ENCODE measurements at places on chromosomes 5 and 9.
A peak's percentile ranks its signal among the peaks of the same experiment; 100 is the strongest.

DNA sequence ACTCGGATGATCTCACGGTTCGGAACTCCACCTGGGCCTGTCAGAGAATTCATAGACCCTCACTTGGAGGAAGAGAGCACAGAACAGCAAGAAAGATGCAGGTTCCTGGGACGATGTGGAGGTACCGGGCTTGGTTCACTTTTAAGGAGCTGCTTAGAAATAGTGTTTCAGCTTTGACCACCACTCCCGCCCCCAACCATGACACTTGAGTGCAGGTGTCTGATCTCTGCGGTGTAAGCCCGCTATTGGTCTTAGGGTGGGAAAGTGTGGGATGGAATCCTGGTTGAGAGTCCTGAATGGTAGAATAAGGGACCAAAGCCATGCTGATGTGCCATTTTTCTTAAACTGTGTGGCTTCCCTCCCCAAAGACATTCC is 97.2 kb upstream of the LMX1B start:
- no peak for DNase-seq

- no peak for DNase-seq
Observed at GRCh38 chr5:51622161-51622790, 239.0 kb downstream of the ISL1 start.

DNA sequence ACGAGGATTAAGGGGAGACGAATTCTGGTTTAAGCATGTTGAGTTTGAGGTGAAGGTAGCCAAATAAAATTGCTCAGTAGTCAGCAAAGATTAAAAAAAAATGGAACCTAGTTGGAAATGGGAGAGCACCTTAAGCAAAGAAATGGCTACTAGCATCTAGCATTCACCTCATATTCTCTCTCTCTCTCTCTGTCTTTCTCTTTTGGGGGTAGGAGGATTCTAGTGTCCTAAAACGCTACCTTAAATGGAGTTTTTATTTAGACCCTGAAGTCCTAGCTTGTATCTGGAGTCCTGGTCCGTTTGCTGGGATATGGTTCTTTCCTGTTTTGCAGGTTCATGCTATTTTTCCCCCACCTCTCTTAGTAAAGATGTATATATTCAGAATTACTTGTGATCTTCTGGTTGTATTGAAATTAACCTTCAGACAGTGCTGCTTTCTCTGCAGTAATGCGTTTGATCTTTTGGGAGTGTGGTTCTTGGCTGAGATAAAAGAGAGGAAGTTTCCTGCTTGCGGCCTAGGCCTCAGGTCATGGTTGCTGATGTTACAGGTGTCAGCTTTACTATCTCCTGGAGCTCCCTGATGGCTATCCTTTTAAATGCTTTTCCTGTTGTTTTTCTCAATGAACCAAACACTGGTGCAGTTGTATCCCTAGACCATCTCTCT is 8.0 kb downstream of the TGFBR1 start:
- no peak for DNase-seq

DNA sequence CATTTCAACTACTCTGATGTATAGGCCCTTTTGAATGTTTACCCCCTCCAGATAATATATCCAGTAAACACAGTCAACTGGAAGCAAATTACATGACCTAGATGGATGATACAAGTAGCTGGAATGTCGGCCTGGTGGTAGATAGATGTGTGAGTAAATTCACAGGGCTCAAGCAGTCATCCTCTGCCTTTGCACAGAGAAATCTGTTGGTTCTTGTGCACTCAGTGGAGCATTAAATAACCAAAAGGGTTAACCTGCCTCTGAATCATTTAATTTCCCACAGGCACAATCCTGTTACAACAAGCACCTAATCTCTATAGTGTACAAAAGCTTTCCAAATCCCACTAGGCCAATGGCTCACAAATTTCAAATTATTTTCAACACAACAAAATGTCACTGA is 668.3 kb downstream of the DNAH5 start:
- no peak for DNase-seq

DNA sequence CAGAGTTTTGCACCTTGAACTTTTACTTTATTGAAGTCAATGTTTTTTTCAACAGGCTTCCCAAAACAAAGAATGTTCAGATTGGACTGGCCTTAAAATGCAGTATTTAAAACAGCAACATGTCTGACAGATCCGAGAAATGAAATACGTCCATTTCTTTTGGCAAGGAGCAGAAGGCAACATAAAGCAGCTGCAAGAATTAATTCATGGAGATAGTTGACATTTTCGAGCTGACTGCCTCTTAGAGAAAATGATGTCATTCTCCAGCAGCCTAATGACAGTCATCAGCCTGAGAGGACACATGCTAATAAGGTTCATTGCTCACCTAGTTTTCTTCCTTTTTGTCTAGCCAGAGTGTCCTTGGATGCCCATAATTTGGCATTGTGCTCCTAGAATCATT is 232.2 kb upstream of the SEMA6A start:
- DNase-seq = no peak

DNA sequence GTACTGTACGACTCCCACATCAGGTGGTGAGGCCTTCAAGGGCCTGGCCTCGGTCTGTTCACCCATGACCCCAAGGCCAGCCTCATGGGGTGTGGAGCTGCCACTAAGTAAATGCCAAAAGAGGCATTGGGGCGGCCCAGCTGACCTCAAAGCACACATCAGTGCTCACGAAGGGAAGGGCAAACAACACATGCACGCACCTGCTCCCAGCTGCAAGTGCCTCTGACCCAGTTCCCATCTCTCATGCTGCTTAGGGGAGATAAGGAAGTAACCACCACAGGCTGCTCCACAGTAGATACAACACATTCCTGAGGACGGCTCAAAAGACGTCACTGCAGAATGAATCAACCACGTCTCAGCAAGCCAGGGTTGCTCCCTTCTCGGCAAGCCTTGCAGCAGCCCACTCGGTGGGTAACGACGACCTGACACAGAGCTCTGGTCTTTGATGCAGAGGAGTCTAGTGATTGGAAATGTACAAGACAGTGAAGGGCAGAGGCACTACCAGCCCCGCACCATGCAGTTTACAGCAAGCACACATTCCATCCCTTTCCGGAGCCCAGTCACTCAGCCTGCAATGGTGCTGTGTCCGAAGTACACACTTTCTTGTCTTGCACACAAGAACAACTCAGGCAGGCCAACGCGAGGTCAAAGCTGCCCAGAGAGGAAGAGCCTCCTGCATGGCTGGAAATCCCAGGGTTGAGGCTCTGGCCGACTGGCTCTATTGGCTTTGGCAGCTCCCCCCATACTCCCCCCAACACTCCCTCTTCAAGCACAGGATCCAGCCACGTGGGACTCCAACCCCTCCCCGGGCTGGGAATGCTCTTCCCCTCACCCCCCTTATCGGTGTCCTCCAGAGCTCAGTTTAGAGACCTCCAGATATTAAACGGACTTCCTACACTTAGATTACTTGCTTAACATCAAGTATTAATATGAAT is 31.8 kb downstream of the FABP6 start:
- DNase-seq = peak; percentile 15

- DNase-seq = no peak
Observed at GRCh38 chr5:83877911-83878706, 157.5 kb upstream of the HAPLN1 start.

DNA sequence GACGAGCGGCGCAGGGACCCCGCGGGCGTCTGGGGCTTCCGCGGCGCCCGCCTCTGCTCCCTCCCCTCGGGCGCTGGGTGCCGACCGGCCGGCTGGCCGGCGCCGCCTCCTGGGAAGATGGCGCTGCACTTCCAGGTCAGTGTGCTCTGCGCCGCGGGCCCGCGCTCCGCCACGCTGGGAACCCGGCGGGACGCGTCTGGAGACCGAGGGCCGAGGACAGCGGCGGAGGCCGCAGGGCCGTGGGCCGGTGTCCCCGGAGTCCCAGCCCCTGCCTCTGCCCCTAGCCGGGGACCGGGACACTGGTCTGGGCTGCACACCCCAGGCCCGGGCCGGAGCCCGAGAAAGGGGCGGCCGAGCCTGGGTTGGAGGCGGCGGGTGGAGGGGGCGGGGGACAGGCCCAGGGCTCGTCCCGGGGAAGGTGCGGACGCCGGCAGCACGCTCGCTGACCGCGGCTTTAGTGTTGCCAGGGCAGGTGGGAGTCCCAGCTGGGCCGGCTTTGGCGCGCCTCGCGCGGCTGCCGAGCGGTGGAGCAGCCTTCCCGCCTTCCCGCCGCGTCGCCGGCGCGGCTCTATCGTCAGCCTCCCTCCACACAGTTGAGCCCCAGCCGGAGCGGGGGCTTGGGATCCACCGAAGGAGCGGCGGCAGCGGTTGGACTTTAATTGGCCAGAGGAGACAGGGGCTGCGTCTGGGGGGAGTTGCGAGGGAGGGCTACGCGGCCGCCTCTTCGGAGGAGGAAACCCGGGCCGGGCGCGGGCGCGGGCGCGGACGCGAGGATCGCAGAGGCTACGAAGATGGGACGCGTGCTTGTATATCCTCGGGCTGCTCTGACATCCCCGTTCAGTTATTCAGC is at the start of gene RANBP17:
TSS of gene RANBP17 (plus strand) at position 102 of the 850 bp plus-strand sequence.
- peak; percentile 23 for DNase-seq

DNA sequence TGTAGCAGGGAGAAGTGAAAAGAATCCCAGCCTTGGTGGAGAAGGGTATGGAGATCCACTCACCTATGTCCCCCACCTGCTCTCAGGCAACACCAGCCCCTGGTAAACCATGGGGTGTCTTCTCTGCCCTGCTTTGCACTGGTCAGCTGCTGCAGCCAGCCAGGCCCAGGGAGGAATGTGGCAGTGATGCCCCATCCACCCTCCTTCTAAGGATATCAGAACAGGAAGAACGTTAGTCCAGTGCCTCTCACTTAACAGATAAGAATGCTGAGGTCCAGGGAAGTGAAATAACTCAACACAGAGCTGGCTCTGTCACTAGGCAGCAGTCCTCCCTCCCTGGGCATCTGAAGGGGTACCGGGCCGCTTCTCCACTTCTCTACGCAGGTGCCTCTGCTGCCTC is 9.7 kb upstream of the PPIC start:
- DNase-seq = no peak

GRCh38 chr5:55438998-55439397 is 95.8 kb downstream of the PLPP1 start:
- no peak for DNase-seq

DNA sequence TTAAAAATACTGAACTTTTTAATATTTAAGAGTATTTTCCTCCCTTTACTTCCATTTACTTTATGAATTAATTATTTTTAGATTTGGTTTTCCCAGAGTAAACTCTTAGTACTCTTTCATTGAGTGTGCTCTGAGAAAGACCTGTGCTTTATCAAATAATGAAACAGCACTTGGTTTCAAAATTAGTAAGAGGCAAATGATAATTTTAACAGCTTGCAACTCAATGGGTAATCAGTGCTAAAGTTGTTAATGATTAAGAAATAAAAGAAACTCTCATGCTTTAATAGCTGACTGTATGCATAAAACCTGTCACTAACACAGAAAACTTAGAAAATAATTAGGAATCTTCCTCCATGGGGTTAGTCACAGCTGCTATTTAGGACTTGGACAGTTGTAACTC is 244.4 kb downstream of the RFX3 start:
- DNase-seq = no peak

DNA sequence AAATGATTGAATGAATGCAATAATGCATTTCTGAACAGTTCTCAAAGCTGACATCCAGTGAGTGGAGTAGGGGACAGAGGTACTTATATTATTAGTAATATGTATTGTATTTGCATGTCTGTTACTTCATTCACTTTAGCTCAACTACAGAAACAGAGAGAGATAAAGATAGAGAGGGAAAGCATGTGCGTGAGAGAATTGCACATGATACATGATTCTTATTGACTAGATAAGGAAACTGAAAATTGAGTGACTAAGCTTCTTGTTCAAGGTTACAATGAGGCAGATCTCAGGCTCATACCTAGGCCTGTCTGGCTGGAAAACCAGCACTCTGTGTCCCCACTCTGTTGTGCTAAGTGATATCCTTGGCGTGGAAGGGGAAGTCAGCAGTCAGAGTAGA is 337.7 kb upstream of the KLF4 start:
- no peak for DNase-seq

DNA sequence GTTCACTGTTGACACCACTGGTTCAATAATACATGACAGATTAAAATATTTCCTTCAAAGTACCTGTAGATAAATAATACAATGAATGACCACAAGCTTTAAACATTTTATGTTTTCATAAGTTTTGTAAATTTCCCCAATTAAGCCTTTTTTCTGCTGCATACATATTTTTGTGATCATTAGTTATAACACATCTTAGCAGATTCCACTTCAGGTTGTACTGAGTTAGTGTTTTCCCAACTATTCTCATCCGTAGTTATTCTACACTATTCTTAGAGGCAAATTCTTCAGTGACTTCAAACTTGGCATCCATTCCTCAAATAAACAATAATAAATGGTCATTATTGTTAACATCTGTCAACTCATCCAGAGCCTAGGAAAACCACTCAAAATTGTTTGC is 100.9 kb downstream of the NRG2 start:
- DNase-seq = no peak

- DNase-seq = no peak
Observed at GRCh38 chr9:112867275-112867991, 23.2 kb downstream of the SLC46A2 start.

DNA sequence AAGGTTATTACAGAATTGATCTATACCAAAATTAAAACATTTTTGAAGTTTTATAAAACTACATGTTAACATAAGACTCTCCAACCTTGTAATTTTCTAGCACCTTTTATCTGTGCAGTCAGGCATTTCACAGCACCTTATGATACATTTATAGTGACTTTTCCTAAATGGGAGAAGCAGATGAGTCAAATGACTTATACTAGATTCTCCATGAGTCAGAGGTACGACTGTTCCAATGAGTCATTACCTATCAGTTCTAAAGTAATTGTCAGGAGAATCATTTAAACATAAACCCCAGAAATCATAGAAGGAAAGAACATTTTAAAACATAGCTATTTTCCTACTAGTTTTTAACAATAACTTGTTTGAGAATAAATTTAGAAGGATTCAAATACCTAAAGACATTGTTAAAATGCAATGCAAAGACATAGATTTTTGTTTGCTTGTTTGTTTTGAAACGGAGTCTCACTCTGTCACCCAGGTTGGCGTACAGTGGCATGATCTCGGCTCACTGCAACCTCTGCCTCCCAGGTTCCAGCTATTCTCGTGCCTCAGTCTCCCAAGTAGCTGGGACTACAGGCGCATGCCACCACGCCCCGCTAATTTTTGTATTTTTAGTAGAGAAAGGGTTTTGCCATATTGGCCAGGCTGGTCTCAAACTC is 34.7 kb upstream of the DMXL1 start:
- DNase-seq = no peak

- DNase-seq = no peak
Observed at GRCh38 chr5:9182899-9183695, 362.8 kb downstream of the SEMA5A start.

DNA sequence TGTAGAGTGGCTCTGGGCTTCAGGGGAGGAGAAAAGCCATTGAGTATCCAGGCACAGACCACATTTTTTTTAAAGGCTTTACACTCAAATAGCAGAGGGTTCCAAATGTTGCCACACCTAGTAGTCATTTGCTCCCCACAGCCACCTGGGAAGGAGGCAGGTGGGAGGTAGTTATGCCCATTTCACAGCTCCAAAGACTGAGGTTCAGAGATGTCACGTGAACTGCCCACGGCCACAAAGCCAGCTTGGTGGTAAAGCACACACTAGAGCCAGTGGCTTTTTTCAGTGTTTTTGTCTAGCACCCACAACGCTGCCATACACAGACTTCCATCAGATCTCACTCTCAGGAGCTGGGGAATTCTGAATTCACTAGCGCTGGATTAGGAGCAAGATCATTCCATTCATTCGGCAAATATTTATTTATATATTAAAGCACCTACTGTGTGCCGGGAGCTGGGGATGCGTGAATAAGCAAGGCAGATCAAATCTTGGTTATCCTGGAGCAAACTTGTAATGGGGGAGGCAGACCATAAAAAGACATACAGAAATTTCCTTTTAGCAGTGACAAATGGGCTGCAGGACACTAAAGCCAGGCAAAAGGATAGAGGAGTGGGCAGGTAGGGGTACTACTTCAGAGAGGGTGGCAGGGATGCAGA is 7.4 kb downstream of the WHRN start:
- DNase-seq = no peak

Data from NCI-H510A treated with DMSO at 0.1 percent for 48 hours (cell line).